ENCODE measurements at places on chromosomes 13 and 19.

- peak; percentile 89 for DNase-seq
Measured at GRCh38 chr19:342801-343421, 1.7 kb downstream of the MIER2 start.

- peak; percentile 92 for DNase-seq
Measured at GRCh38 chr13:99356262-99357091, 49.3 kb upstream of the GPR183 start.

DNA sequence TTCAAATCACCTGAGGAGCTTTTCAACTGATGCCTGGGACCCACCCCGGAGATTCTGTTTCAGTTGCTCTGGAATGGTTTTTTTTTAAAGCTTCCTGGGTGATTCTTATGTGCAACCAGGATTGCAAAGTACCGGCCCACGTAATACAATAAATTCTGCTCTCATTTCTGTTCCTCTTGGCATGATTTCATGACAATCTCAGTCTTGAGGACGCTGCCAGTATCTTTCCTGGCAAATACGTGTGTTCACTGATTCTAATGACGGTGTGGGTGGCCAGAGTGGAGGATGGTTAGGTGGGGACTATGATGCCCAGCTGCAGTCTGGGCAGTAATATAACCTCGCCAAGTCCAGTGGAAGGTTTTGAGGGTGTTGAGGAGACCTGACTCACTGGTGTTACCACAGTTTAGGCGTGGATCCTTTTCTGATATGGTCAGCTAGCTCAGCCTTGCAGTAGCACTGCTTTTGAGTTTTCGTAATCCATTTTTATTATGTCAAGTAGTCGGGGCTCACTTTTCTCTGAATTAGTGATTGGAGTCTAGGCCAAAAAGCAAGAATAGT is 49.4 kb downstream of the FAM124A start:
- DNase-seq, result no peak

DNA sequence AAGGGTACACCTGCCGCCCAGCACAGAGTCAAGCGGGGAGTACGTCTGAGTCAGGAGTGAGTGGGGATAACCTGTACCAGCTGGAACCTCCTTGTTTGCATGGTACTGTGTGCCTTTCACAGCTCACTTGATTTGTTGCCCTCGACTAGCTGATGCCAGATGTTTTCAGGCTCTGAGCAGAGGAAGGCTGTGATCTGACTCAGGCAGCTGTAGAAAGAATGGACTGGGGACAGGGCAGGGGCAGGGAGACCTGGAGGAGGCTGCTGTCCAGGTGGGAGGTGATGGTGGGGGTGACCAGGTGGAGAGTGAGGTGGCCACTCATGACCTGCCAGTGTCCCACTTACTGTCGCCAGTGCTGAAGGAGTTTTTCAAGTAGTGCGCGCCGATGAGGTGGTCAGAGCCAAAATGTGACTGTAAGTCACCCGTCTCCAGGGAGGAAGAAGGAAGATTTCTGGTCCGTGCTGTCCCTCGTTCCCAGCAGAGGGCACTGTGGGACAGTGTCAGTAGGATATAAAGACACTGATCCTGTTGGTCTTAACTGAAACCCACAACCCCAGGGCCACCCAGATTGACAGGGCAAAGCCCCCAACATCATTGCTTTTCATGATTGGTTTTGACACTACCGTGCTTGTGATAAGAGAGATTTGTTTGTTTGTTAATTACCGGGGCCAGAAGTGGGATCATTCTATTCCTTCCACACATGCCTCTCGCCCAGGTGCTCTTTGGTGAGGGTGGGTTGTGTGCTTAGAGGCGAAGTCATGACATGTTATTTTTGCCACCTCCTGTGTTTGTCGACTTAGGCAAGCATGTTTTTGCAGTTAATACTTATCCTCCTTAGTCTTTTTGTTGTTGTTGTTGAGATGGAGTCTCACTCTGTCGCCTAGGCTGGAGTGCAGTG is 128.4 kb downstream of the DPF1 start:
- peak; percentile 71 for DNase-seq

GRCh38 chr13:75628801-75629200 is 7.3 kb upstream of the LMO7 start:
- DNase-seq, result no peak

- DNase-seq, result no peak
Measured at GRCh38 chr19:7682175-7682855, 1.7 kb downstream of the TRAPPC5 start.

DNA sequence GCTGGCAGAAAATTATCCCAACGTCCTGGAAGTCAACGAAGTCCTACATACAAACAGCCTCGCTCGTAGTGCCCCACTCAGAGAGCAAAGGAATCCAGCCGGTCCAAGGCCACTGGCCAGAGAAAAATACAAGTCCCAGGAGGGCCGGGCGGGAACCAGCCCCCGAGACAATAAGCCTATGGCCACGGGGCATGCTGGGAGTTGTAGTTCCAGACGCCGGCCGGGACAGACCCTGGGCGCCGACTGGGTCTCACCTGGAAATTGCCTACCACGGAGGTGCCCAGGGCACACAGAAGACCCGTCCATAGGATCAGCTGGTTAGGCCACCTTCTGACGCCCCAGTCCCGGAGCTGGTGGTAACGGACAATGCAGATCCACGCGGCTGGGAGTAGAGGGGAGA is 5.4 kb downstream of the TMEM150B start:
- peak; percentile 30 for DNase-seq

GRCh38 chr19:34837262-34837661 is 64.2 kb upstream of the ZNF599 start:
- no peak for DNase-seq

DNA sequence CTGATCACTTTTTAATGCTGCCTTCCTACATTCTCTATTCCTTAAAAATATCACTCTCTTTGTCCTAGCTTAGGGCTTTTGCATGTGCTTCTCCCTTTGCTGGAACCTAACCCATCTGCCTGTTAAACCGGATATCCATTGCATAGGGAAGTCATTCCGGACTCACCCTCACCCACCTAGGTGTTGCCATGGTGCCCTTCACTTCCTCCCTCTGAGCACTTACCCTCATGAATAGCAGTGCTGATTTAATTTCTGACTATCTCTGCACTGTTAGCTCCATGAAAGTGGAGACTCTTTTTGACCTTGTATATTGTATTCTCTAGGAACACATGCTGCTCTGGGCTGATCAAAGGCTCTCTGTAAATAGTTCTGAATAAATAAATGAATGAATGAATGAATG is 401.9 kb downstream of the PCDH20 start:
- DNase-seq, result no peak

Data from astrocyte of the spinal cord (primary cell).